Renal pelvis (tissue), 12 donors: ENCODE measurements at places on chromosomes 13 and 19. TPM values are rescaled to one million over a fixed set of nuclear protein-coding genes. Genes with fewer than 3 reads are reported as not detected.

IZUMO2 gene
- polyA plus RNA-seq: 0.26 TPM

OR7A10 gene
- not detected for polyA plus RNA-seq

SIGLEC8 gene
- polyA plus RNA-seq: not detected

CGB3 gene
- not detected for polyA plus RNA-seq

TEAD2 gene
- polyA plus RNA-seq: 114 TPM

ZNF324 gene
- polyA plus RNA-seq: 13.4 TPM

SIGLEC12 gene
- polyA plus RNA-seq: not detected

LENG9 gene
- polyA plus RNA-seq: 2.4 TPM

TTYH1 gene
- 14.4 TPM for polyA plus RNA-seq

PNMA8A gene
- polyA plus RNA-seq: 45.5 TPM

PDX1 gene
- polyA plus RNA-seq: not detected

ADM5 gene
- polyA plus RNA-seq: 2.1 TPM

GTF2F2 gene
- 26.1 TPM for polyA plus RNA-seq

ZNF223 gene
- 16.0 TPM for polyA plus RNA-seq

NCAN gene
- not detected for polyA plus RNA-seq

PGLYRP1 gene
- polyA plus RNA-seq: 1.1 TPM

SLC17A7 gene
- 0.55 TPM for polyA plus RNA-seq

NLRP9 gene
- polyA plus RNA-seq: not detected

CEACAM8 gene
- 0.15 TPM for polyA plus RNA-seq

EPSTI1 gene
- 13.7 TPM for polyA plus RNA-seq

PSG2 gene
- not detected for polyA plus RNA-seq

PTPRH gene
- 0.24 TPM for polyA plus RNA-seq

APOE gene
- 528 TPM for polyA plus RNA-seq

GJA3 gene
- 11.5 TPM for polyA plus RNA-seq

FFAR2 gene
- 0.28 TPM for polyA plus RNA-seq

SLC7A10 gene
- 0.24 TPM for polyA plus RNA-seq

ABHD8 gene
- 12.3 TPM for polyA plus RNA-seq

NTN5 gene
- polyA plus RNA-seq: 1.5 TPM

C1QTNF9 gene
- polyA plus RNA-seq: 0.24 TPM

CPT1C gene
- polyA plus RNA-seq: 11.6 TPM

FFAR1 gene
- 0.46 TPM for polyA plus RNA-seq

GSX1 gene
- not detected for polyA plus RNA-seq

PCDH8 gene
- not detected for polyA plus RNA-seq

RAB3D gene
- 16.8 TPM for polyA plus RNA-seq

ZNF429 gene
- polyA plus RNA-seq: 31.4 TPM

SMAD9 gene
- polyA plus RNA-seq: 24.3 TPM

GIPC3 gene
- 3.1 TPM for polyA plus RNA-seq

FOSB gene
- 11.1 TPM for polyA plus RNA-seq

PRRG2 gene
- polyA plus RNA-seq: 6.5 TPM

PLK5 gene
- polyA plus RNA-seq: 0.20 TPM

CCDC97 gene
- 35.4 TPM for polyA plus RNA-seq
